CD4-positive, alpha-beta T cell treated with Interferon alpha-2 for 1 hour (primary cell): ENCODE measurements at places on chromosomes 4 and X.
A peak's percentile ranks its signal among the peaks of the same experiment; 100 is the strongest.

- no peak for DNase-seq
Observed at GRCh38 chrX:153821066-153821465, 9.3 kb downstream of the PDZD4 start.

DNA sequence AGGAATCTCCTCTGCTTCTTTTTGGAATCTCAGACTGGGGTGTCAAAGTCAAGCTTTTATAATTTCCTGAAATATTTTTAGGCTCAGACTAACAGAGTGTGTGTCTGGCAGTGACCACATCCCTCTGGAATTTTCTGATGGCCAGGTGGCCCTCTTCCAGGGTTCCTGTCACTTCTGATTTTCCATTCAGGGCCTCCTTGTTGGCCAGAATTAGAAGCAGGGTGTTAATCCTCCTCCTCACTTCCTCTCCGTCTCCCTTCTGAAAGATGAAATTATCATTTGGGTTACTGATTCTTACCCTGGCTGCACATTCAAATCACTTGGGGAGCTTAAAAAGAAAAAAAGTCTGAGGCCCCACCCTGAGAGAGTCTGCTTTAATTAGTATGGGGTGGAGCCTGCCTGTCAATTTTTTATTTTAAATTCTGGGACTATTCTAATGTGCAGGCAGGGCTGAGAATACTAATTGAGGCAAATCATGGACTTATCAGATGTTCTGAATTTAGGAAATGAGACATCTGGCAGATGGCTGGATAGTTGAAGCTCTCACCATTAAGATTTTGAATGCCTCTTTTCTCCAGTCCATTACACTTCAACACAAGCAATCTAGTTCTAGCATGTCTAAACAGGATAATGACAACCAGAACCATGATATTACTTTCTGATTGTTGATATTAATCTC, 43.2 kb downstream of the HAND2 start:
- no peak for DNase-seq

DNA sequence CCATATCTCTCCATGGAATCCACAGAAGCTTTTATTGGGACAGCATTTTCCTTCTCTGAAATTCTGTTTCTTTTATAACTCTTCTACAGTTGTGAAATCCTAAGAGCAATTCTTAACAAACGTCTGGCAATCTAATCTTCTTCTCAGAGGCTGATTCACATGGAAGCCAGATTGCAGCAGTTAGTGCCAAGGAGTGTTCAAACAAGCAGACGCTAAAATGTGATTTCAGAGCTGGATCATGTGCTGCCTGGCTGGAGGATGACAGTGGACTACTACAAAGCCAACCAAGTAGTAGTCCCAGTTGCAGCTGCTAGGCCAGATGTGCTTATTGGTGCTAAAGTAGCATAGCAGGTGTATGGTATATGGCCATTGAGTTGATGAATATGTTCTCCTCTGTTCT, 27.7 kb upstream of the GLRB start:
- no peak for DNase-seq

GRCh38 chr4:21992330-21992729, 43.8 kb upstream of the KCNIP4 start:
- DNase-seq, result no peak

DNA sequence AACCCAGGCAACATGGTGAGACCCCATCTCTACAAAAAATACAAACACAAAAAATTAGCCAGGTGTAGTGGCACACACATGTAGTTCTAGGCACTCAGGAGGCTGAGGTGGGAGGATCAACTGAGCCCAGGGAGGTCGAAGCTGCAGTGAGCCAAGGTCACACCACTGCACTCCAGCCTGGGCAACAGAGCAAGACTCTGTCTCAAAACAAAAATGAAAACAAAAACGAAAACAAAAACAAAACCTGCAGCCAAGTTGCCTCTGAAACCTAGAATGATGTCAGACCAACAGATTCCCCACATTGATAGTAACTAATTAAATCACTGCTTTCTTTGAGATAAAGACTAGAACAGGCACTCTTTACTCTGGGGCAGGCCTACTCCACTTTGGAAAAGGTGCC, 104.5 kb downstream of the AMELX start:
- DNase-seq, result no peak

GRCh38 chr4:176084769-176085168, 19.1 kb downstream of the WDR17 start:
- no peak for DNase-seq

- no peak for DNase-seq
Observed at GRCh38 chr4:55186700-55187099, 61.3 kb upstream of the KDR start.

GRCh38 chr4:48047896-48048295, 31.3 kb downstream of the NIPAL1 start:
- DNase-seq, result no peak

DNA sequence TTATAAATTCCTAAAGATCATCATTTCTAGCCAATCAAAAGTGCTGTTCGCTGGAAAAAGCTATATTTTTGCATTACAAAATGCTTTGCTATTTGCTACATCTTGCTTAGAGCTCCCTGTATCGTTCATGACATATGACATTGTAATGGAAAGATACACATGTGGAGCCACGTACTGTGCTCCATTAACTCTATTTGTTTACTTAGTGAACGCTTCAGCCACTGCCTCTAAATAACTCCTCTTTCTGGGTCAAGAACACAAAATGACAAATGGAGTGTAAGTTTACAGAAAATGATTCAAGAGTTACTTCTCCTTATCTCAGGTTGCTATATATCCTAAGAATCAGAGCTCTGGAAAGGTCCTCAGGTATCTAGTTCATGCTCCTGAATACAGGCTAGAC, 329.1 kb upstream of the SMIM31 start:
- no peak for DNase-seq

- no peak for DNase-seq
Observed at GRCh38 chr4:154854362-154854761, 73.3 kb downstream of the RBM46 start.

- no peak for DNase-seq
Observed at GRCh38 chr4:89994176-89994873, 99.7 kb downstream of the MMRN1 start.

GRCh38 chr4:77031544-77031943, 44.2 kb downstream of the CCNI start:
- peak; percentile 49 for DNase-seq

DNA sequence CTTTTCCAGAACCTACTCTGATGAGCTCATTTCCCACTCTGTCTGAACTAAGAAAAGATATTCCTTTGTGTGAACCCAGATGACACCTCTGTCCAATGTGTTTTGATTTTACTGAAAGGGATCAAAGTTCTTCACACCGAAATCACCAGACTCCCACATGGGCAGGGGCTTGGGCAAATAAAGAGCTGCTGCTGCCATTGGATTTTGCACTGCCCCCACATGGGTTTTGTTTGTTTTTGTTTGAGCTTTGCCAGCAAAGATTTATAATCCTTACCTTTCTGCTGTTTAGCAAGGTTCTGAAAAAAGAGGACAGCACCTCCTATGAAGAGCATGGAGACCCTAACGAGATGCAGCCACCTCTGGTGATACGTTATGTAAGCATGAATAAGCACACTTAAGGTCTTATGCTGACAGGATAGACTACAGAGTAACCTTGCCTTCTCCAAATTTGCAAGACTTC, 44.3 kb downstream of the HSD17B13 start:
- no peak for DNase-seq

DNA sequence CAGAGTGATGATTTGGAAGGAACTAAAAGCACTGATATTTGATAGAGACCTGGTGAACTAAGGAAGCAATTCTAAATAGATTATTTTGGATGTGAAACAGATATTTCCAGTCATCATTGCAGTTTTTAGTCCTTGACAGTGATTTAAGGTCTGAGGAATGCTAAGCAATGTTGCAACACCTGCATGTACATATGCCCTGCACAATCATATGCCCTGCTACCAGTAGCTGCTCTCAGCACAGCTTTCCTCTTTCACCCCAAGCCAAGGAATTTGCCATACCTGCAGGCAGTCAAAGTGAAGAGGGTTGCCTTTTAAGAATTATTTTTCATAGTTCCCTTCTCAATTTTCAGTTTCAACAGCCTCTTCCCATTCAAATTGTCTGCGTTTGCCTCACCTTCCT, 8.7 kb upstream of the FAM47A start:
- DNase-seq, result no peak

DNA sequence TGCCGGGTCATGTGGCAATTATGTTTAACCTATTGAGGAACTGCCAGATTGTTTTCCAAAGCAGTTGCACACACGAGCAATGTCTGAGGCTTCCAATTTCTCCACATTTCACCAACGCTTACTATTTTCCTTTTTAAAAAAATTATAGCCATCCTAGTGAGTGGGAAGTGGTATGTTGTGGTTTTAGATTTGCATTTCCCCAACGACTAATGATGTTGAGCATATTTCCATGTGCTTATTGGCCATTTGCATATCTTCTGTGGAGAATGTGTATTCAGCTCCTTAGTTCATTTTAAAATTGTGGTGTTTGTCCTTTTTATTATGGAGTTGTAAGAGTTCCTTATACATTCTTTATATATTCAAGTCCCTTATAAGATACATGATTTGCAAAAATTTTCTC, 60.2 kb downstream of the MTMR1 start:
- DNase-seq, result no peak

GRCh38 chr4:85573270-85573669, 98.3 kb downstream of the ARHGAP24 start:
- DNase-seq, result no peak

GRCh38 chrX:68763481-68763880, 65.3 kb upstream of the EFNB1 start:
- no peak for DNase-seq

DNA sequence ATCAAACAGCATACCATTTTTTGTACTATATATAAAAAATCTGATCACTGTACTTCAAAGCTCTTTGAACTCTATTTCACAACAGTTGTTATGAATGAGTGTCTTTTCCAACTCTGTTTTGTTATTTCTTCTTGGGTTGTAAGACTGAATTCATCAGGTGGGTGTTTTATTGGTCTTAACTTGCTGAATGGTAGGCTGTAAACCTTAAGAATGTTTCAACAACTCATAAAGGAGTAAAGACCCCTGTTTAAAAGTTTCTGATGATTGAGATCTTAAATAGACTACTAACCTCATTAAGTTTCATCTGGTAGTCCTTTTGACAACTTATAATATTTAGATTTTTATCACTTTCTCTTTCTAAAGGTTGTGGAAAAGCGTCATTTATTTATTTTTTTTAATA, 18.4 kb upstream of the STAG2 start:
- DNase-seq, result no peak

DNA sequence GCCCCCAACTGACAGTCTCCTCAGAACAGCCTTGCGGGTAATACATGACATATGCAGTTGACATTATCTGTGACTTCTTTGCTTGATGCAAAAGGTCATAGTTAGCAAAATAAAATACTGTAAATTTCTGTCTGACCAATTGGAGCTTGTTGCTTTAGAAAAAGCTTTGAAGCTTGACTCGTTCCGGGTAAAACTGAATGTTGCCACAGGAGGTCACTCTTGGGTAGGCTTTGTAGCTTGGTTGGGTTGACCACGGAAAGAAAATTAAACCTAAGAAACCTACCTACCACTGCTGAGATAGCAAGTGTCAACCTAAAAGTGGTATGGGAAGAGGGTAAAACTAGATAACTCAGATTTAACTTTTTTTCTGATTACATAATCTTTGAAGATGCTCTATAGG, 23.2 kb downstream of the PRPS2 start:
- DNase-seq, result peak; percentile 52

DNA sequence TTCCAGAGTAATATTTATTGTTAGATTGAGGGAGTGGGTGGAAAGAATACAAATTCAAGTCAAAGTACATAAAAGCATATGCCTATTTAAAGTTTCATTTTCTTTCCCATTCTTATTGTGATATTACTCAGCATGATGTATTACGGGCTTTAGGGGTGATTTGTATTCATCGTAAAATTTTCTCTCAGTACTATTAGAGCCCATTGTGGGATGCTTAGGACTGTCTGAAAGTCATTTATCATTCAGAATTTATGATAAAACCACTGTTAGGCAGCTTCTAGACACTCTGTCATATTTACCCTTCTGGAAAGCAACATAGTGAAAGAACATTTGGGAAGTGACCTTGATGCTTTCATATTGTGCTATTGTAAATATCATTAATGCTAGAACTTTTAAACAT, 45.9 kb downstream of the AGA start:
- no peak for DNase-seq

- DNase-seq, result peak; percentile 54
Observed at GRCh38 chr4:184416913-184417734, 57.2 kb downstream of the IRF2 start.

GRCh38 chr4:174377613-174378012, 93.9 kb downstream of the CEP44 start:
- DNase-seq, result no peak

DNA sequence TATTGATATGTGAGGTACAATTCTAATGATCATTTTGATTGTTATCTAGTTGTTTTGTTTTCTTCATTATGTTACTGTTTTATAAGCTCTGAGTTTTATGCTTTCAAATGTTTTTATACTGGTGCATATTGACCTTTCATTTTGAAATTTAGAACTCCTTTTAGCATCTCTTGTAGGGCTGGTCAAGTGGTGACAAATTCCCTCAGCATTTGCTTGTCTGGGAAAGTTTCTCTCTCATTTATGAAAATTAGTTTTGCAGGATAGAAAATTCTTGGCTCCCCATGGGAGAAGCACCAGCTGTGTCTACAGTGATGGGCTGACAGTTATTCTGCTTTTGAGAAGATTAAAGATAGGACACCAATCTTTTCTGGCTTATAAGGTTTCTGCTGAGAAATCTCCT, 105.3 kb upstream of the SPRY1 start:
- no peak for DNase-seq

DNA sequence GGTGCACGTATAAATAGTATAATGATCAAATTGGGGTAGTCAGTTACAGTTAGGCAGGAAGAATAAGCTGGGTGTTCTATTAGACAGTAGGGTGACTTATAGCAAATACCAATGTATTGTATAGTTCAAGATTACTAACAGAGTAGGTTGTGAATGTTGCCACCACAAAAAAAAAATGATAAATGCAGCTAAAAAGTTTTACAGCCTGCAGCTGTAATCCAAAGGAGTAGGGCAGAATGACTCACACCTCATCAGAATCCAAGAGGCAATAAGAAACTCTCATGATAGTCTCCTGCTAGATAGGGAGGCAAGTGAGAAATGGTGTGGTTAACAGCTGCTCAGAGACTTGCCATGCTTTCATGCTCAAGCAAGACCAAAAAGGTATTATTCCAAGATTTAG, 19.6 kb upstream of the TCEAL4 start:
- no peak for DNase-seq

DNA sequence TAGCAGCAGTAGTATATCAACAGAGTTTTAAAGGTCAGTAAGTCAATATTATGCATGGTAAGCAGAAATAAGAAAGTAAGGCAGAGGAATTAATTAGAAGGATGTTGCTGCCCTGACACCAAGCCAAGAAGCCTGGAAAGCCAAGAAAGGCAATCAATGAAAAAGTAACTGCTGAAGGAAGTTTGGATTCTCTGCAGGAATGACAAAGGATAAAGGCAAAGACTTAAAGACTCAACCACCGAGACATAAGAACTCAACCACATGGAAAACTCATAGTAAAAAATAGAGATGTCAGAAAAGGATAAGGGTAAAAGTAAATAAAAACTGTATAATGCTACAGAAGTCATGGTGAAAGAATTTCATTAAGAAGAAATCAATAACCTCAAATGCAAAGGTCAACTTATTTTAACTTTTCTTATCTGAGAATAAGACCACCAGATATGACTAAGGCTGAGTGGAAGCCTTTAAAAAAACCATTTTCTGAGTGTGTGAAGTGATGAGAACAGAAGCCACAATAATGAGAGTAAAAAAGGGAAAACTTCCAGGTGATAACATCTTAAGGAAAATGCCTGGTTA, 55.2 kb downstream of the NEK1 start:
- DNase-seq, result no peak
